ENCODE measurements at places on chromosomes 1 and 21.

GRCh38 chr1:74193908-74194307 is 4.1 kb downstream of the LRRIQ3 start:
- no peak for DNase-seq

DNA sequence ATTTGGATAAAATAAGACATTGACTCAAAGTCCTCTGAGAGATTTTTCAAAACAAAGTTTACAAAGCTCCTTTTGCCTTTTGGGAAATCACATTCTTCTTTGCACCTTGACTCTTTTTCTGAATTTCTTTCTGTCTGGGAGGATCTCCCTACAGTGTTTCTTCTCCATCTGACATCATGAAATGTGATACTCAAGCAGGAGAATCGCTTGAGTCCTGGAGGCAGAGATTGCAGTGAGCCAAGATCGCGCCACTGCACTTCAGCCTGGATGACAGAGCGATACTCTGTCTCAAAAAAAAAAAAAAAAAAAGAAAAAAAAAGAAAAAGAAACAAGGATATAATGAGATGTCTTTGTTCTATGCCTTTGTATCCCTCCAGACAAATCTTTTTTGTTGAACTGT is 13.3 kb upstream of the GRIK1 start:
- no peak for DNase-seq

GRCh38 chr1:151520359-151520758 is 9.2 kb downstream of the CGN start:
- DNase-seq = no peak

GRCh38 chr21:27448960-27449359 is 482.1 kb upstream of the ADAMTS5 start:
- DNase-seq = no peak

DNA sequence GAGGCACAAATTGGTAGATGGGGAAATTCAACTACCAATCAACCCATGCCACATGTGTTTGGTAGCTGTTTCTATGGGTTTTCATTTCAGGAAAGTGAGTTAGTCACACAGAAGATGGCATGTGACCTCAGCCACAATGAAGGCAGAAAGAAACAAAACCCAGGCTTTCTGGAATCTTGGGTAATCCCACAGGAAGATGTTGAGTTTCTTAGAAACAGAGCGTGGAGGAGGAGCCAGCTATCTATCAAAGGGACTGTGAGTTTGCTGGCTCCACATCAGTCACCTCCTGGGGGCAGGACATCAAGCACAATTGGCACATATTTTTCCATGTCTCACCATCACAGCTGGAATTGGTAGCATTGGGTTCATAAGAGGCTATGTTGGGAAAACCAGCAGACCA is 188.9 kb upstream of the PLXNA2 start:
- no peak for DNase-seq

DNA sequence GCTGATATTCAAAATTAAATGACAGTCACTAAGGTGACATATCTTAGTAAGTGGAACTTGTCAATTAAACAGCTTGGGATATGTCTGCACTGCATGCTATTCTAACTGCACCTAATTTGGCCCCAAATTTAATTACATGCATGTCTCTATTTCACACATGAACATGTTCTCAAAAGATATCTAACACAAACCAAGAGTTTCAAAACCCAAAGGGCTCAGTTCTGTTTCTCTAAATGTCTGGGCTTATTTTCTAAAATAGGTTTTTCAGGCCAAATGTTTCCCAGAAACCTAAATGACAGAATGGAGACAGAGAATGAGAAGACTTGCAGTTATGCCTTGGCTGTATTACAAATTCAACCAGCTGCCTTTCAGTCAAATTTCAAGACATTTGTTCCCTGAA is 11.3 kb downstream of the RAB29 start:
- no peak for DNase-seq

GRCh38 chr1:153023109-153023508 is 7.9 kb upstream of the SPRR1B start:
- no peak for DNase-seq

- no peak for DNase-seq
These were observed 12.4 kb downstream of the TRIM62 start for GRCh38 chr1:33169290-33170055.

- DNase-seq = no peak
These were observed 104.6 kb upstream of the IVNS1ABP start for GRCh38 chr1:185421485-185422107.

GRCh38 chr1:162977944-162978568 is 91.1 kb upstream of the RGS4 start:
- no peak for DNase-seq
